ENCODE measurements at places on chromosomes 3 and 15.

DNA sequence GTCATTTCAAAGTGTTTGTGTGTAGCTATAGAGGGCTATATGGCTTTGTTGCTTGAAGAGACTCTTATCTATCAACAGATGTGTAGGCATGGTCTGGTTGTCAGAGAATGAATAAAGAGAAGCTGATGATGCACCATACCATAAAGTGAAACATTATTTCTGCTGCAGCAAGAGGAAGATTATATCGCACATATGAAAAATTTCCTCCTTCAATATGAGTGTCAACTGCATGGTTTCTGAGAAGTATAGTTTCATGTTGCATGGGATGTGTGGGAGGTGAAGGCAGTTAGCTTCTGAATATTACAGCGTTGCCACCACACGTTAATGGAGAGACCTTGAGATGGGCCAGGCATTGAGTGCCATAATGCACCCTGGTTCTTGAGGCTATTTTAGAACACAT, 217.9 kb downstream of the SATB1 start:
- no peak for DNase-seq

- no peak for DNase-seq
These were observed 40.9 kb downstream of the MRPL46 start for GRCh38 chr15:88426304-88426703.

DNA sequence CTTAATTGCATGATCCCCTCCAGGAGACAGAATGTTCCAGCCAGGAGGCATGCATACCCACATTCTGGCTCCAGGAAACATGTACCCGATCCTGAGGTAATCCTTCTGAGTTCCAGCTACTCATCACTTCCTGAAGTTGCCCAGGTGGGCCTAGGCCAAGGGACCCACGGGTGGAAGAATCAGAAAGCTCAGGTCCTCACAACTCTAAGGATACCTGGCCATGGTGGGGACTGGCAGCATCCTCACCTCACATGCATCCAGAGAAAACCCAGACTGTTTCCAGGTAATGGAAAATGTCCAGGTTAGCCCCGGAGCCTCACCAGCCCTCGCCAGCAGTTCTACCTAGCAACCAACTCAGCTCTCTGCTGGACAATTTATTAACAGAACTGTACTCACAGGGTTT, 78.2 kb downstream of the DAPK2 start:
- no peak for DNase-seq

DNA sequence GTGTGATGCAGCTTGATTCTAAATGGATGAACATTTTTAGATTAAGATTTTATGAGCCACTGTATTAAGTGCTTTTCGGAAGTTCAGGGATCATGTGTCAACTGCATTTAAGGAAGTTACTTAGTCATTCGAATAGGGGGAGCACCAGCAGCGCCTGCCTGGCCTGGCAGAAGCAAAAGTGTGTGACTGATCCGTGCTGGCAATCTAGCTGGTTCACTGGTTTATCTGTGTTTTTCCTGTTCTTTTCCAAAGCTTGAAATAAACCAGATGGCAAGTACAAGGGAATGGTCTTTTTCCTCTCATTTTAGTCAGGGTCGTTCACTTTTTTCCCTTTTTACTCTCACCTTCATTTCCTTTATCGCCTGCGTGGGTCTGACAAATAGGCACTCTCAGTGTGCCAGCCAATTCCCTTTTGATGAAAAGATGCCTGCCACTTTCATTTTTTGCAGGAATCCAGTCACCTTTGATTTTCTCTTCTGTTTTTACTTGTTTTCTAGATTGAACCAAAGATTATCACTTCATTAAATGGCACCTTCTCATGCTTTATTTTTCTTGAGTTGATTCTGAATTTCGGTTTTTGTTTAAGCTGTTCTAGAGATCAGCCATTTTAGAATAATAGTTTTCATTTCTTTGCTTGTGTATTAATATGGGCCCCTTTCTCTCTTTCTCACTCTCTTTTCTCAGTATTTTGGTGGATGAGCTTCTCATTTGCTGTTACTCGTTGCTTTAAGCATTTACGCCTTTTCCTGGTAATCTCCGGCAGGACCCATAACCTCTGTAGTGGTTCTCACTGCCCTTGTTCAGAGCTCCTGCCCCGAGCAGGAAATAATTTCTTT, 2.8 kb downstream of the ABHD2 start:
- peak; percentile 68 for DNase-seq

DNA sequence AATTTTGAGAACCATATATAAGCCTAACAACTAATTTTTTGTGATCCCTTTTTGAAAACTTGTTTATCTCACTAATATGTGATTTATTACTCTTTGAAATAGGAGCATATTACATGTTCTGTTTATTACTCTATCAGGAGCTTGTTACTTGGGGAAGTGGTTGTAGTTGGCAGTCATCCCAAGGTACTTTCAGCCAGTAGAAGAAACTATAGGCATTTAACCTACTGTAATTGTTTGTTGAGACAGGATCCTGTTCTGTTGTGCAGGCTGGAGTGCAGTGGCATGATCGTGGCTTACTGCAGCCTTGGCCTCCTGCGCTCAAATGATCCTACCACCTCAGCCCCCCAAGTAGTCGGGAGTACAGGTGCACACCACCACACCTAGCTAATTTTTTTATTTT, 195.6 kb downstream of the TCF12 start:
- no peak for DNase-seq

DNA sequence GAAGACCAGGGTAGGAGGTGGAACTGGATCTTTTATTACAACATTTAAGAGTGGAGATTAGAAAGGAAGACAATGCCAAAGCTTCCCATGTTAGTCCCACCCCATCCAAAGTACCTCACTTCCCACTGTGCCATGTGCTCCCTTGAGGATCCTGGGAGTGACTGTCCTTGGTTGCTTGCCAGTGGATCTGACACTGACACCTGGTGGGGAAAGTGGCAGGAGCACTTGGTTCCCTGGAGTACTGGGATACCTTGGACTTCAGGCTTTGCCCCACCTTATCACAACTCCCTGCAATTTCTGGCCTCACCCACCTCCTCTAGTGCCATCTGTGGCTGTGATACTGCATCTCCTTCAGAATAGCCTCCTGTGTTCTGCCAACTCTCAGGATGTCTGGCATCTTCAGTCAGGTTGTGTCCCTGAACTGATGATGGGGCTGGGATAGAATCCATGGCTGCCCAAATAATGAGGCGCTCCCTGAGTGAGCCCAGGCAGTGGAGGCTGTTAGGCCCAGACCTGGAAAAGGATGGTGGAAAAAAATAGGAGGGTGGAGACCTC, 1.3 kb downstream of the ELL3 start:
- peak; percentile 69 for DNase-seq

- DNase-seq: no peak
These were observed 55.4 kb downstream of the RASGRF1 start for GRCh38 chr15:79035111-79035601.

GRCh38 chr15:58554758-58555157, 123.0 kb downstream of the LIPC start:
- no peak for DNase-seq

- no peak for DNase-seq
These were observed 265.6 kb downstream of the CTNNB1 start for GRCh38 chr3:41464858-41465257.

- DNase-seq: peak; percentile 46
These were observed 34.5 kb downstream of the KLF13 start for GRCh38 chr15:31360843-31361763.

DNA sequence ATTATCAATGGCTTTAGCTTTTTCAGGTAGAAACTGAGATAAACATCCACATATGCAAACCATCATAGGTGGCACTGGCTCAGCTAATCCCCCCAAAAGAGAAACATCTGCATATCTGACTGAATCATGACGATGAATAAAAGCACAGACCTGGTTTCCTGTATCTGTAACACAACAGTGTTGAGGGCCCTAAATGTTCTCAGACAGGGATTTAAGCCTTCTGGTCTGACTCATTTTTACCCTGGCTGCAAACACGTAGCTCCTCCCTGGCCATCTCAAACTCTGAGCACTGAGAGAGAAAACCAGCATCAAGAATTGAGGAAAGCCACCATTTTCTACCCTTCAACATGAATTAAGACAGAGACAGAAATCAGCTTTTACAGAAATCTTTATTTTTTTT, 35.2 kb downstream of the GLB1 start:
- DNase-seq: no peak

- DNase-seq: no peak
These were observed 72.0 kb downstream of the DHX30 start for GRCh38 chr3:47874913-47875312.

DNA sequence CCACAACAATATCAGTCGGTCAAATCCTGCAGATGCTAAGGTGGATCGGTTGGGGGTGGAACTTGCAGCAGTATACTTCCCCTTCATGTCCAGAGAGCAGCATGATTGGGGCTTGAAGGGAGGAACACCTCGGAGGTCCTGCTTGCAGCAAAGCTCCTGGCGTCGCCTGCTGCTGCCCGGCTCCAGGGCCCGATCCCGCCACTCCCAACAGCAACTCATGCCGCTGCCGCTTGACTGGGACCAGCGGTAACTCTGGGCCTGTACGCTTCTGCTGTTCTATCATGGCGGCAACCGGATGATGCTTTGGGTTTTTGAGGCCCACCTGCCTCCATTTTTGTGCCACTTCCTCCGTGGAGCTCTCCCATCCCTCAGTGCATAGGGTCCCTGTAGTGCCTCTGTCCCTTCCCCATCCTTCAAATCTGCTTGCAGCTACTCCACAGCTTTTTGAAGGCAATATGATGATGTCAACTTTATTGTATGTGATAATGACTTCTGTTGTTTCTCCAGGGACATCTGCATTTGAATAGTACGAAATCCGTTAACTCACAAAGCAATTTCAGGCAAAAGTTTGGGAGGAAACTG, 56.3 kb downstream of the KCNAB1 start:
- no peak for DNase-seq

GRCh38 chr3:22893644-22894325, 309.3 kb upstream of the UBE2E2 start:
- DNase-seq: no peak

DNA sequence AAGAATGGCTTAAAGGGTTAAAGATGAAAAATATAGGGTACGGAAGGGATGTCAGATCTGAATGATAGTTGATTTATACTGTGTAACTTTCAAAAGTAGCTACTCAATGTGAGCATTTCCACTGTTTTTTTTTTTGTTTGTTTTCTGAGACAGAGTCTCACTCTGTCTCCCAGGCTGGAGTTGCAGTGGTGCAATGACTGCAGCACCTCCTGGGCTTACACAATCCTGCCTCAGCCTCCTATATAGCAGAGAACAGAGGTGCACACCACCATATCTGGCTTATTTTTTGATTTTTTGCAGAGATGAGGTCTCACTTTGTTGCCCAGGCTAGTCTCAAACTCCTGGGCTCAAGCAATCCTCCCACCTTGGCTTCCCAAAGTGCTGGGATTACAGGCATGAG, 9.9 kb upstream of the PXK start:
- DNase-seq: no peak

- DNase-seq: no peak
These were observed 81.2 kb downstream of the NEK11 start for GRCh38 chr3:131107637-131108433.

GRCh38 chr15:50189633-50190032, 7.6 kb downstream of the SLC27A2 start:
- DNase-seq: no peak

- no peak for DNase-seq
These were observed at the start of gene NEIL1 for GRCh38 chr15:75346796-75347221. Gene NEIL1 (plus strand): TSS chr15:75347039. CDS start chr15:75348906, 1,867 bp downstream.

- DNase-seq: peak; percentile 92
These were observed 1.8 kb downstream of the DIPK2A start for GRCh38 chr3:143973259-143974021.

DNA sequence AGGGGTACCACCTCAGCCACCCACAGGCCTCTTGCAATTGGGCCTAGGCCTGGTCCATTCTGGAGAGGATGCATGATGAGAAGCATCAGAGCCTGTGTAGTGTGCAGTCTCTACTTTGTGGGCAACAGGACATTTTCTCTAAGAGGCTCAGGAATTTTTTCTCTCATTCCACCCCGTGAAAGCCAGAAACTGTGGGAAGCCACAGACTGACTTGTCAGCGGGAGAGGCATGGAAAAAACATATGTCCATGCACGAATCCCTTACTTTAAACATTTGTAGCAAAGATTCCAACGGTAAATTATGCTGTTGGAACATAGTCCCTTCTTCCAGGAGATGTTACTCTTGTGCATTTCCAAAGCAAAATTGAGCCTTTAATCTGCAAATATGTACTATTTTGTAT, 196.5 kb downstream of the KLHL25 start:
- DNase-seq: no peak

- no peak for DNase-seq
These were observed 326.2 kb downstream of the TUSC7 start for GRCh38 chr3:117035745-117036144.

- peak; percentile 49 for DNase-seq
These were observed 43.9 kb upstream of the PLXND1 start for GRCh38 chr3:129650256-129650872.

GRCh38 chr3:130760922-130761321, 14.3 kb upstream of the PIK3R4 start:
- DNase-seq: no peak

GRCh38 chr15:56893364-56893678, 25.1 kb upstream of the TCF12 start:
- no peak for DNase-seq

GRCh38 chr3:172627057-172627809, 83.6 kb downstream of the NCEH1 start:
- DNase-seq: no peak

GRCh38 chr3:168884353-168884903, 779.1 kb downstream of the MECOM start:
- DNase-seq: no peak

GRCh38 chr3:176855901-176856486, 341.3 kb downstream of the TBL1XR1 start:
- no peak for DNase-seq

- DNase-seq: no peak
These were observed 1.2 kb upstream of the SECISBP2L start for GRCh38 chr15:49047456-49047855.

GRCh38 chr3:25584011-25584789, 80.5 kb downstream of the TOP2B start:
- DNase-seq: no peak

DNA sequence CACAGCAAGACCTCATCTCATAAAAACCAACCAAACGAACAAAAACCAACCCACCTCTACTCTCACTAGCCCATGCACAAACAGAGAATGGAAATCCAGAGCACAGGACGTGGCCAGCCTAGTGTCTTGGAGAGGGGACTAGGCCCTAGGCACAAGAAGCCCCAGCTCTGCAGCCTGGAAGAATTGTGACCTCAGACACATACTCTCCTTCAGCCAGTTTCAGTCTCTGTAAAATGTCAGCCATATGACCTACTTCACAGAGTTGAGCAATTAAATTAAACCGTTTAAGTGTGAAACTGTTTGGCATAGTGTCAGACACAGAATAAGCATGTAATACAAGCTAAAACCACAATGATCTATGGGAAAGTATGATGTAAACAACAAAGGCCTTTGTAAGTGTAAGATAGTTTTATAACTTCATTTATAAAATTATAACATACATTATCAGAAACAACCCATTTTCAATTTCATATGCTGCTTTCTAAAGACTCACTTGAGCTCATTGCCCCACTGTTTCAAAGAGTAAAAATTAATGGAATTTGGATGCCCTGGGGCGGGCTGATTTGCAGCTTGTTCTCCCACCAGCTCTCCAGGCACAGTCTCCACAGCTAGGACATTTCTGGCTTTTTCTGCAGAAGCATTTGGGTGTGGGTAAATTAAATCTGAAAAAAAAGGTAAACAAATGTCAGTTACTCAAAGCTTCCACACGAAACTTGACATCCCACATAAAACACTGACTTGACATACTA, 32.9 kb downstream of the TBC1D2B start:
- no peak for DNase-seq
